ENCODE measurements at places on chromosomes 12 and 14. TPM values are rescaled to one million over a fixed set of nuclear protein-coding genes. Genes with fewer than 3 reads are reported as not detected.
A peak's percentile ranks its signal among the peaks of the same experiment; 100 is the strongest.

DNA sequence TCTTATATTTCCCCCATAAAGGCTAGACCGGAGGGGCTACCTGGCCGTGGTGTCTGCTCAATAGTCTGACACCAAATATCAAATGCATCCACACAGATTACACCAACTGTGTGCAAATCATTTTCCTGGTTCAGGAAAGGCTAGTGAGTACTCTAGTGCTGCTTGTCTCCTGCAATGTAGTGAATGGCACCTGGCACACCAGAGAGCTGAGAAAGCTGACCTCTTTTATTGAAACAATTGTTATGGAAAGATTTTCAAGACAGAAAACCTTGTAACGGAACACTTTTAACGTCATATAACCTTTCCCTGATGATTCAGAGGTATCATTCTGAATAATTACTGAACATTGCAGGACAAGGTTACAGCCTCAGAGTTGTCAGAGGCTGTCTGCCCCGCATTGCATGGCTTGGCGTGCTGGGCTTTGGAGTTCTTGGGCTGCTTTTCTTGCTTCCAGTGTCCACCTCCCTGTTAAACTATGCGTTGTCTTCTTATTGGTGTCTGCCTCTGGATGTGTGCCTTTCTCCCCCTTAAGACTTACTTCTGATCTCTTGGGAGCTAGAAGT, 40.7 kb upstream of the HDAC7 start:
- peak; percentile 54 for DNase-seq

The RBP5 gene
- total RNA-seq = 1.4 TPM

The KRT6A gene
- total RNA-seq = not detected

GRCh38 chr12:129659961-129660622, 243.7 kb downstream of the TMEM132D start:
- DNase-seq = no peak

DNA sequence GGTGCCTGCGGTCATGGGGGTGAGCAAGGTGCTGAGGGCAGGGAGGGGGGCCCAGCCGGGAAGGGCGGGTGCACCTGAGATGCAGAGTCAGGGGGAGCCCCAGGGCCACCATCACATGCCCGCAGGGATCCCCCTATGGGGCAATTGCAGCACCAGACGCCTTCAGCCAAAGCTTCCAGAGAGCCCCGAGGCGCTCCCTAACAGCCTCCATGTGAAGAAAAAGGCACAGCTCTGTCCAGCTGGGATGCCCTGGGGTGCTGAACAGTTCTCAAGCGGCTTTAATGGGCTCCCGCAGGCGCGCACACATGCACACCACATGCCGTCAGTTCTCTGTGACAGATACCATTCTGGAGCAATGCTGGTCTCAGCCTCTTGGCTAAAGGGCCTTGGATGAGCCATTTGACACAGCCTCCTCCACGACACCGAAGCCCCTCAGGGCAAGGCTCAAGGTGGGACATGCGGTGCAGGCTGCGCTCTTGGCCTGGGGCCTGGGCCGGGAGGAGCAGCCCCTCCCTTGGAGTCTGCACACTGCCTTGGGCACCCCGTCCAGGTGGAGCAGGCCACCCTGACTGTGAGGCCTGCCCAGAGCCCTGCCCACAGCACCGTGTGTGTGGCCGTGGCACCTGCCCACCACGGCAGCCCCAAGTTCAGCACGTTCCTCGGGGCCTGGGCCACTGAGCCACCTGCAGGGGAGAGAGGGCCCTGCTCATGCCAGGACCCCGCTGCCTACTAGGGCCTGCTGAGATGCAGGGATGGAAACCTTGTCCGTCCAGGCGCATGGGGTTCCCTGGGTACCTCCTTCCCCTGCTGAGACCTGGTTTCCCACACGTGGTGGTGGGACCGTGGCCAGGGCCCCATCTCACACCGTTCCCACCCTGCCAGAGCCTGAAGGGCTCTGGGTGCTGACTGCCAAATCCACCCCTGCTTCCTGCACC, 7.7 kb downstream of the XRCC3 start:
- no peak for DNase-seq

The OR10G3 gene
- not detected for total RNA-seq

GRCh38 chr12:53803194-53803593, 51.4 kb upstream of the CISTR start:
- no peak for DNase-seq
